ENCODE measurements at places on chromosomes 7 and 10. TPM values are rescaled to one million over a fixed set of nuclear protein-coding genes. Genes with fewer than 3 reads are reported as not detected.

DNA sequence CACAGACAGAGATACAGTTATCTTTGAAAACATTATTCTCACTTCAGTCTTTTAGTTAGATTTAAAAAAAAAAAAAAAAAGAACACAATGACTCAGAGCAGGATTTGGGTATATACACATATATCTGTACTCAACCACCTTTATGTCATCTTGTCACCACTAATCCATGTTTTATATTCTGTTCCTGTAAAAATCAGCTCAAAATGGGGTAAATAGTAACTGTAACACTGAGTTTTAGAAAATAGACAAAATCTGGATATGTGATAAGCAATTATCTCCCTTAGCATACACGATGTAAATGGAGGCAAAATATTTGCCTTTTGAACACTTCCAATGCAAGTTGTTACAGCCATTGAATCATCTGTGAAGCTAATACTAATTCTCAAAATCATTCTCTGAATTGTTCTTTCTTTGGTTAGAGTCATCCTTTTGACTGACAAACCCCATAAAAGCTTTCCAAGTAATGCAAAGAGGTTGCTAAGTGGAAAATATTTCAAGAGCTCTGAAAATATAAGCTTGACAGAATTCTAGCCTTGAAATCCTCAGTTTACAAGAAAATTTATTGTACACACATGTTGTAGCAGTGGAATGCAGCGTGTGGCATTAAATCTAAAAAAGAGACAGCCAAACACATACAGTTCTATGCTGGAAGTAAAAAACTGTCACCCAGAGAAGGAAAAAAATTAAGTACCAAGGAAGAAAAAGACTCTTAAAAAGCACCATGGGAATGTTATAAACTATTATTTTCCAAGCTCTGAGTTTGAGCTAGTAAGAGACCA, 502.2 kb upstream of the PHF14 start:
- DNase-seq: no peak

Gene SH2B2
- 8.8 TPM for total RNA-seq

GRCh38 chr7:128044064-128044463, 12.8 kb upstream of the LRRC4 start:
- no peak for DNase-seq

- DNase-seq: no peak
Observed at GRCh38 chr7:25478925-25479324, 250.6 kb upstream of the NPVF start.

- DNase-seq: no peak
Observed at GRCh38 chr7:28135315-28135714, 45.3 kb downstream of the JAZF1 start.

Gene HOXA11
- total RNA-seq: 9.8 TPM

- DNase-seq: no peak
Observed at GRCh38 chr7:144835652-144836544, at the start of gene TPK1. TPK1 (minus strand) TSS chr7:144836053; CDS start chr7:144835602, 451 bp downstream.

- peak; percentile 93 for DNase-seq
Observed at GRCh38 chr10:88989824-88990383, 694 bp upstream of the FAS start.

GRCh38 chr10:125160856-125161706, 718 bp upstream of the CTBP2 start:
- DNase-seq: no peak

- no peak for DNase-seq
Observed at GRCh38 chr10:54081950-54082349, 719.1 kb downstream of the PCDH15 start.

DNA sequence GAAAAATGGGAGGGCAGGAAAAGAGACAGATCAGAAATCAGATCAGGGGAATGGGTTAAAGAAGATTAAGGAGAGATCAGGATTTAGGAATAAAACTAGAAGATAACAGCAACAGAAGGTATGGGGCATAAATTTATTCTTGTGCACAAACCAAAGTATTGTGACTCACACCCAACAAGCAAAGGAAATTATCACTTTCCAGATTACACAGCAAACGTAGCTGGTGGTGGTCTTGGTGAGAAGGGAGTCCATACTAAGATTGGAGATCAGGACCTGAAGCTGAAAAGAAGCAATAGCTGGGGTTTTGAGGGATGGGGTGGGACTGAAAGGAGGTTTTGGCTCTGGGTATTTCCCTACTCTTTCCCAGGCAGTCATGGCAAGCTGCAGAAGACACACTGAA, 3.5 kb upstream of the MYOZ1 start:
- DNase-seq: no peak

Gene AKAP9
- 75.4 TPM for total RNA-seq

Gene MOGAT3
- not detected for total RNA-seq

DNA sequence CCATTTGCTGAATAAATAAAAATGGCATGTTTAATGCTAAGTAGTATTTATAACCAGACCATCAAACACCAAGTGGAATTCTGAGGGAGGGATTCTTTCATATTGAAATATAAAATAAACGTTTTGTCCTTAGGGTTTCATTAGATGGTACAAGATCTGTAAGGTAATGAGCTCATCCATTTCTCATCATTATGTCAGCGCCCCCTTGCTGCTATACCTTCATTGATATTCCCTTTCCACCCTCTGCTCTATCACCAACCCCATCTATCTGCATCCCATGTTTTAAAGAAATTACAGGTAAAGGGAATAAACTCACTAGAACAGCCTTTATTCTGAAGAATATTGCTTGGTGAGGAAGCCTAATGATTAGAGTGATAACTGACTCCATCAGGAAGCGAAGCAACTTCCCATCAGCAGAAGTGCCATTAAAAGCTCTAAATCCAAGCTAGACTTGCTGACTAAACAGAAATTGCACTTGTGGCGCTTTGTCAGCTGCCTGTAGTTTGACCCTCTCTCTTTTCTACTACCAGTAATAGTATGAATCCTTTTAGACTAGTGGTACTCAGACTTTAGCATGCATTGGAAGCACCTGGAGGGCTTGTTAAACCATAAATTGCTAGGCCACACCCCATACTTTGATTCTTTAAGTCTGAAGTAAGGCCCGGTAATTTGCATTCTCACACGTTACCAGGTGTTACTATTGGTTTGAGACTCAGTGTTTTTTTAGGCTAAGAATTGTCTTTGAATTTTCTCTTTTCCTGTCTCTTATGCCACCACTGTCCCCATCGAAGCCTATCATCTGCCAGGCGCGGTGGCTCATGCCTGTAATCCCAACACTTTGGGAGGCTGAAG, 27.5 kb downstream of the ADD3 start:
- no peak for DNase-seq

DNA sequence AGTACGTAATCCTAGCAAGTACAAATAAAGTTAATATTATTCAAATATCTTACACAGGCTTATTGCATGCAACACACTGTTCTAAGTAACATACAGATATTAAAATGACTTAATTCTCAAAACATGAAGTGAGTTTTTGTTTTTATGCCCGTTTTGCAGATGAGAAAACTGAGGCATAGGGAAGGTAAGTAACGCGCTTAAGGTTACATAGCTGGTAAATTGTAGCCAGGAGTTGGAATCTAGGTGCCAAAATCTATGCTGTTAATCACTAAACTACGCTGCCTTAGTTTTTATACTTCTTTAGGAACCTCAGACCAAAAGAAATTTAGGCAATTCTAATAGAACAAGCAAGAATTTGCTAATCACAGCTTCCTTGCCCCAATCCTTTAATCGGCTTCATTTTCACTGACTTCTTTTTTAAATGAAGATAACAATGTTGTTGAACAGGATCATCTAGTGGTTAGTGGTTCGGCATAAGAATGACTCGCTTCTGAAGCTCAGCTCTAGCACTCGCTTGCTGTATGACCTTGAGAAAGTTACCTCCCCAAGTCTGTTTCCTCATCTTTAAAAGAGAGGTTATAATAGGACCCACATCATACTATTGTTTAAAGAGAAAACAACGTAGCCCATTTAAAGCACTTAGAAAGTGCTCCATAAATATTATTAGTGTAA, 1.0 kb upstream of the LRRTM3 start:
- no peak for DNase-seq

Gene MGAM2
- total RNA-seq: not detected

Gene PRKAR2B
- total RNA-seq: 16.5 TPM

- DNase-seq: no peak
Observed at GRCh38 chr10:124221356-124222317, 128.2 kb upstream of the CHST15 start.

GRCh38 chr10:109698882-109699664, 224.2 kb downstream of the XPNPEP1 start:
- DNase-seq: no peak
